Posterior vena cava (tissue), 2 donors: ENCODE measurements at places on chromosomes 1 and 21. TPM values are rescaled to one million over a fixed set of nuclear protein-coding genes. Genes with fewer than 3 reads are reported as not detected.

DNA sequence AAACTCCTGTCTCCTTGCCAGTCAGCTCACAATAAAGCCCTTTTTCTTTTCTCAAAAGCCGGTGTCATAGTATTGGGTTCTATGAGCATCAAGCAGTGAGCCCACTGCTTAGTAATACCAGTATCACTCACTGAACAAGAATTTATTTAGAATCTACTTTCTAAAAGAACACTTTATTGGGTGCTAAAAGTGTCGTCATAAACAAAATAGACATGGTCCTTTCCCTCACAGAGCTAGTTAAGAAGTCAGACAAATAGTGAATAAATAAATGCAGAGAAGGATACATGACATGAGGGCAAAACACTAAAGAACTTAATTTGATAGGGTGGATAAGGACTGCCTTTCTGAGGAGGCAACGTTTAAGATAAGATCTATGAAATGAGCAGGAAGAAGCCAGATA is 32.2 kb downstream of the EVI5 start:
- no peak for DNase-seq

GRCh38 chr1:87264976-87265375 is 63.7 kb upstream of the LMO4 start:
- DNase-seq: no peak

DNA sequence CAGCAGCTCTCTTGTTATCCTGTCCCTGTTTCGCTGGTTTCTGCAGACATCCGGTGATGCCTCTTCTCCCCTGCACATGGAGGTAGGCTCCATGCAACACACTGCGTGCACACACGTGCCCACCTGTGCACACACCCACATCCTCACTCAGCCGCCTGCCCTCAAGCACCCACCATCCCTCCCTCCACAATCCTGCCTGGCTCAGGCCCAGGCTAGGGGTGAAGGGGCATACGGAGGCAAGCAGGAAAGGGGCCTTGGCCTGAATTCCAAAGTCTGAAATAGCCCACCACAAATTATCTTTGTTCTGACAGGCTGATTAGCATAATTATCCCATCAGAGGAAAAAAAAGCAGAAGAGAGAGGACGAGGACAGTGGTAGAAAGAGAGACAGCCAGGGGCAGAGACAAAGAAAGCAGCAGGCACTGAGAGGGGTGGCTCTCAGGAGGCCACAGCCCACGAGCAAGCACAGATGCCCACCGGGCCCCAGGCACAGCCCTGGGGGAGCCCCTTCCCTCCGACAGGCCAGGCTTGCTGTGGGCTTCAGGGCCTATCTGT is 73.2 kb downstream of the GRIK3 start:
- DNase-seq: no peak

GRCh38 chr1:197619008-197619640 is 156.2 kb downstream of the DENND1B start:
- DNase-seq: no peak

DNA sequence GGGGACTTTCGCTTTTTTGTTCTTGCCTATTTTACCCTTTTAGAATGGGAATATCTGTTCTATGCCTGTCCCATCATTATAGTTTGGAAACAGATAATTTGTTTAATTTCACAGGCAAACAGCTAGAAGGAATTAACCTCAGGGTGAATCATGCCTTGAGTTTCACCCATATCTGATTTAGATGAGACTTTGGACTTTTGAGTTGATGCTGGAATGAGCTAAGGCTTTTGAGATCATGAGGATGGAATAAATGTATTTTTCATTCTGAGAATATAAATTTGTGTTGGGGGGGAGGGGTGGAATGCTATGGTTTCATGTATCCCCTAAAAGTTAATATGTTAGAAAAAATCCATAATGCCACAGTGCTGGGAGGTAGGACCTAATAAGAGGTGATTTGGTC is 56.1 kb upstream of the TACSTD2 start:
- no peak for DNase-seq

DNA sequence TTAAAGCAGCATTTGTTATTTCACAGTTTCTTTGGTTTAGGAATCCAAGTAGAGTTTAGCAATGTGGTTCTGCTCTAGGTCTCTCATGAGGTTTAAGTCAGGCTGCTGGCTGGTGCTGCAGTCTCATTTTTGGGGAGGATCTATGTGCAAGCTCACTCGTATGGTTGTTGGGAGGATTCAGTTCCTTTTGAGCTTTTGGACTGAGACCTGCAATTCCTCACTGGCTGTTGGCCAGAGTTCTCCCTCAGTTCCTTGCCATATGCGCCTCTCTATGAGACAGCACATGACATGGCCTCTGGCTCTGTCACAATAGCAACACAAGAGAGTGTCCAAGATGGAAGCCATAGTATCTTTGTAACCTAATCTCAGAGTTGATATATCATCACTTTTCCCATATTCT is 91.0 kb downstream of the OLFML2B start:
- no peak for DNase-seq

- DNase-seq: peak; percentile 74
Observed at GRCh38 chr21:45537111-45537745, 5.0 kb downstream of the SLC19A1 start.

DNA sequence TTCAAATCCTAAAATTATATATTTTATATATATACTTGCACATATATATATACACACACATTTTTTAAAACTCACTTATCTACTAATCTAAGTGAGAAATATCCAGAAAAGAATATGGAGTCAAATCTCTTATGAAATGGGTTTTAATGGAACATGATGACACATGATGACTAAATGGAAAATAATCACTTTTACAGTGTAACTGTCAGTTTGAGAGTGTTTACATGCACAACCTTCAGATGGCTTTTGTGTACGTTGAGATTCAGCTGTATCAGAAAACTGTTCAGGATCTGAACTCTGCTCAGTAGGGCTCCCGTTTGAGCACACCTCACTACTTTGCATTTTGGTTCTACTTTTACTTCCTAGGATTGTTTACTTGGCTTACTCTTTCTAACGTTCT is 189.8 kb downstream of the DNAH14 start:
- DNase-seq: no peak

Gene ANGPTL3
- not detected for total RNA-seq

Gene FAM110D
- total RNA-seq: 4.7 TPM

Gene UBE4B
- total RNA-seq: 34.7 TPM

Gene AIRE
- not detected for total RNA-seq

Gene RPE65
- 0.19 TPM for total RNA-seq

Gene PLEKHN1
- total RNA-seq: 0.88 TPM

Gene MAB21L3
- total RNA-seq: not detected
